ENCODE measurements at places on chromosomes 7 and 10.
A peak's percentile ranks its signal among the peaks of the same experiment; 100 is the strongest.

- DNase-seq = peak; percentile 48
These were observed 76.3 kb upstream of the ABCB5 start for GRCh38 chr7:20539201-20539600.

GRCh38 chr10:52314822-52315552, 906 bp downstream of the DKK1 start:
- DNase-seq = no peak

GRCh38 chr7:46175221-46175620, 254.1 kb upstream of the IGFBP3 start:
- DNase-seq = no peak

DNA sequence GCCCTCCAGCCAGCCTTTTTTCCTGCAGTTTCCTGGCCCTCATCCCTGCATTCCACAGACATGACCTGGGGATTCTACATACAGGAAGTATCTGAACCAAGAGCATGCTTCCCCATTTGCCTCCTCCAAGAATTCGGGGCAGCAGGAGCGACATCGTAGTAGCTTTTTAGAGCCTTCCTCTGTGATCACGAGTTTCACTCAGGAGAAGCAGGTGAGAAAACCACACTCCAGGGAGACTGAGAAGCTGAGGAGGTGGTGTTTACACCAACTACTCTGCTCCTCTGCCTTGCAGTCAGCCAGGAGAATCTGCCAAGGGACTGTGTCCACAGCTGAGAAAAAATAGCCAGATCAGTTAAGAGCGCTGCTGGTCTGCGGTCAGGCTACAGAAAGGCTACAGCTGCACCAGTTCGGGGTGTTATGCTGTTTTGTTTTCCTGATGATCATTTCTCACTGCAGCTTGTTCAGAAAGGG, 54.1 kb downstream of the HSPA12A start:
- peak; percentile 27 for DNase-seq

GRCh38 chr7:98224701-98225181, 13.5 kb downstream of the BHLHA15 start:
- DNase-seq = no peak

DNA sequence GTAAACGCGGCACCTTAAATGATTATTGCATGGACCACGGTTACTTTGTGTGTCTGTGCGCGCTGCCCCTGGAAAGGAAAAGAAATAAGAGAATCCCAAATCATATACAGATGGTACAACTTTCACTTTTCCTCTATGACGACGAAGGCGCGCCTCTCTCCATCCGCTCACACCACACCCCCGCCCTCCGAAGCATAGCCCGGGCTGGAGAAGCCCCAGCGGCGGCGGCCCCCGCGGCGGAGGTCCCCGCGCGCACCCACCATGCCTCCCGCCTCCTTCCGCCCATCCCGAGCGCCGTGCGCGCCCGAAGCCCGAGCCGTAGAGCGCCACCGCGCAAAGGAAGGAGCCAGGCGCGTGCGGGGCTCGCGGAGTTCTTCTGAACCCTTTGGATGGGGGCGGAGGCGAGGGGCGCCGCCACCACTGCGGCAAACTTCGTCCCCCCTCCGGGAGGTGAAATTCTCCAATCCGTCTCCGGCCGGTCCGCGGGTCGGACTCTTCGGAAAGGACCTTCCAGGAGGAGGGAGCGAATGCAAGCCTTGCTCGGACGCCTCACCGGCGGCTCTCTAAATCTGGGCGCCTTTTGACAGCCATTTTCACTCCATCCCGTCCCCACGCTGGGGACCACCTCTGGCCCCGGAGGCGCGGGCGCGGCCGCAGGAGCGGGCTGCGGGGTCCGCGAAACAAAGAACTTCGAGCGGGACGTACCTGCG, 588 bp downstream of the GLI3 start:
- DNase-seq = peak; percentile 74

DNA sequence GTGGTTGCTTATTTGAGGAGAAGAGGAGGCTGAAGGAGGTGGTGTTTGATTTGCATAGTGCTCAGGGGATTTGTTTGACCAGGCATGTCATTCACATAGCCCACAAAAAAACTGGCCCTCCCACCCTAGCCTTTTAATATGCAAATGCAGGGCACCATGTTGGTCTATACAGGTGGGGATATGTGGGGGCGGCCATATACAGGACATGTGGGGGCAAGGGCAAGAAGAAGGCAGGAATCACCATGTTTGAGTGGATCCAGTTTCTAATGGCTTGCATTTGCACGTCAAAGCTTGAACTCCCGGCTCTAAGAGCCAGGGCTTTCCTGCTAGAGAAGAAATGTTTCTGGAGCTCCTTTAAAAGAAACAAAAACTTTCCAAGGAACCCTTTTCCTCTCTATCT, 541.0 kb downstream of the ZWINT start:
- DNase-seq = no peak

DNA sequence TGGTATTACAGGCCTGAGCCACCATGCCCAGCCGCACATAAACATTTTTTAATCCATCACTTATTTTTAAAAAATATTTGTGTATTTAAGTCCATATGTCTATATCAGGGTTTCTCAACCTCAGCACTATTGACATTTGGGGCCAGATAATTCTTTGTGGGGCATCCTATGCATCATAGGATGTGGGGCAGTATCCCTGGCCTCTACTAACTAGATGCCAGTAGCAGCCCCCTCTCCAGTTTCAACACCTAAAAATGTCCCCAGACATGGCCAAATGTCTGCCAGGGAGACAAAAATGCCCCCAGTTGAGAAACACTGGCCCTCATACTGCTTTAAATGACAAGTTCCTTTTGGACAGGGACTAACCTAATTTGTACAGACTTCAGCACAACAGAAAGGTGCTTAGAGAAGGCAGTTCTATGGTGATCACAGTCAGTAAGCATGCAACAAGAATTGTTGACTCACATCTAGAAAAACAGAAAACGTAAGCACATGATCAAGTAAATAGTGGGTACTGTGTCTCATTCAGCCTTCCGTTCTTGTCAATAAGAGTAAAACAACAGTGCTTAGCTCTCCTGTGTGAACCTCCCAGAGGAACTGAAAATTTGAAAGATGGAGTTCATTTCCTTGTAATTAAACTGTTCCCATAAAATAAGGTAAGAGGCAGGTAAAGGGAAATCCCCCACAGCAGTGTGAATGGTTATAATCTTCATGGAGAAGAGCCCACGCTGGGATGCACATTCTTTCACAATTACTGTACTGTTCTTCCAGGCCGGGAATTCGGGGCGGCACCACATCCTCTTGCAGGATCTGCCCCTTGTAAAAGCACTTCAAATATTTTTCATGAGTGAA, 17.3 kb upstream of the ADRB1 start:
- DNase-seq = peak; percentile 86

DNA sequence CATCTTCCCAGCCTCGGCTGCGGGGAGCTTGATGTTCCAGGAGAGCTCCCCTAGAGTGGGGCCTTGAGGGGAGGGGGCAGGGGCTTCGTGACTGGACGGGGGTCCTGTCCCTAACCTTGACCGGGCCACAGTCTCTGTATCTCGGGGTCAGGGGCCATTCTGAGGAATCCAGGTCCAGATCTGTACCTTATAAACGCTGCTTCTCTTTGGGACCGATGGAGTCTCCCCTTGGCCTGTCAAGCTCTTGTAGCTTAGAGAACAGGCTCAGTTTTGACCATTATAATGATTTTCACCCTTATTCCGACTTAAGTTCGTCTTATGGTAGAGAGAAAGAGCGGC, 831 bp downstream of the ZKSCAN5 start:
- no peak for DNase-seq

DNA sequence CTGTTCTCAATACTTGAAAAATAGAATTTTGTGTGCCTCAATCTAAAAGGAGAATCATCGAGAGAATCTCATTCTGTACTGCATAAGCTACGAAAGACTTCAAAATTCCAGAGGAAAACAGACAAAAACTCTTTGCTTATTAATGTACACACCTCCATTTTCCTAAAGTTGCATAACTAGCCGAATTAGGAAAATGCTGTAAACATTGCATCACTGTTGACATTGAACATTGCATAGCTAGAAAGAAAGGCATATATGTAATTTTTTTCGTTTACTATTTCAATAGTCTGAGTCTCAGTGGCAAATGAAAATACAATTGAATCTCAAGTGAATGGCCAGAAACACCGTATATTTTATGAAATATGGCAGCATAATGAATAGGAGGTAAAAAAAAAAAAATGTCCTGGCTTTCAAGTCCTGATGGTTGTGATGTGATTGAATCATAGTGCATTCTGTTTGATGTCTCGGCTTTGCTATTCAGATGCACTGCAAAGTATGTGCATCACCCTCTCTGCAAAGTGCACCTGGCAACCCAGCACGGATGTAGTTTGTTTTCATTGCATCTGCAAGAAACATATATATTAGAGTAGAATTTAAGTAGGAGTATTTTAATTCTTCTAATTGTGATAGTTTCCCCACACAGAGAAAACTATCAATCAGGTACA, 196.7 kb downstream of the VTI1A start:
- no peak for DNase-seq

DNA sequence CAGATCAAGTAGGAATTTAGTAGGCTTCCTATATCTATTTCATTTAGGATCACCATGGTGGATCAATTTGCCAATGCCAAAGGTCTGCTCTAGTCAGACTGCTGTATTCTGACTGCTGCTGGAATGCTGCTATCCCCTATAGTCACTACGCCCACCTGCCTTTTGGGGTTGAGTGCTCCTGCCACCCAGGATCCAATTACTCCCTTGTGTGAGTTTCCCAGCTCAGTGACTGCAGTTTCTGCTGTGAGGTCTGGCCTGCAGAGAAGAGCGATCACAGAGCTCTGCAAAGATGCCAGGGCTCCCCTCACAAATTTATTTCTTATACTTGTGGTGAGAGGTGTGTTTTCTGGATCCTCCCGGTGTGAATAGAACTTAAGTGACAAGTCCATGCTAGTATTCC, 88.1 kb upstream of the FOXI2 start:
- no peak for DNase-seq

- DNase-seq = no peak
These were observed 267.5 kb upstream of the SP4 start for GRCh38 chr7:21160401-21160800.

GRCh38 chr7:82678259-82678658, 234.7 kb upstream of the CACNA2D1 start:
- DNase-seq = no peak

- DNase-seq = no peak
These were observed 58.3 kb upstream of the PPP1R3C start for GRCh38 chr10:91690996-91691676.

GRCh38 chr7:94655126-94655847, 646 bp downstream of the SGCE start:
- DNase-seq = peak; percentile 64

GRCh38 chr7:157824011-157824818, 487.4 kb downstream of the DNAJB6 start:
- no peak for DNase-seq

- no peak for DNase-seq
These were observed 138.4 kb downstream of the PLXDC2 start for GRCh38 chr10:19954601-19955000.

DNA sequence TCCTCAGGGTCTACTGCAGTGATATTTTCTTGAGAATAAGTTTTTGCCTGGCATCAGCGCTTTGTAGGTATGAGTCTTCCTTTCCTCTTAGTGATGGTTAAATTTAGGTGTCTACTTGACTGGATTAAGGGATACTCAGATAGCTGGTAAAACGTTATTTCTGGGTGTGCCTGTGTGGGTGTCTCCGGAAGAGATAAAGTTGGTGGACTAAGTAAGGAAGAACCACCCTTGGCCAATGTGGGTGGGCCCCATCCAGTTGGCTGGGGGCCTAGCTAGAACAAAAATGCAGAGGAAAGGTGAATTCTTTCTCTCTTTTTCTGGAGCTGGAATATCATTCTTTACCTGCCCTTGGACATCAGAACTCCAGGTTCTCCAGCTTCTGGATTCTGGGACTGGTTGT, 138.8 kb downstream of the ADCYAP1R1 start:
- DNase-seq = no peak

DNA sequence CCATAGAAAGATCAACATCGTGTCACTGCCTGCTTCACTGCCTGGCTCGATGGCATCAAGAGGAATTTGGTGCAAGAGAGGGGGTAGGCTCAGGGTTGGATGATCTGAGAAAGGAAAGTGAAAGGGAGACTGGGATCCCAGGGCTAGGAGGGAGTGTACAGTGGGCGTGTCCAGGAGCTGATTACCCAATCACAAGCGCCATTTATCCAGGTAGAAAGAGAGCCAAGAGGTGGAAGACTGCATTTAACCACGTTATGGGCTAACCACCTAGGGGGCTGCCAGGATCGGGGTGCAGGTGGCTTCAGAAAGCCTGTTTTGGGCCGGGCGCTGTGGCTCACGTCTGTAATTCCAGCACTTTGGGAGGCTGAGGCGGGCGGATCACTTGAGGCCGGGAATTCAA, 10.3 kb downstream of the PODXL start:
- peak; percentile 41 for DNase-seq

DNA sequence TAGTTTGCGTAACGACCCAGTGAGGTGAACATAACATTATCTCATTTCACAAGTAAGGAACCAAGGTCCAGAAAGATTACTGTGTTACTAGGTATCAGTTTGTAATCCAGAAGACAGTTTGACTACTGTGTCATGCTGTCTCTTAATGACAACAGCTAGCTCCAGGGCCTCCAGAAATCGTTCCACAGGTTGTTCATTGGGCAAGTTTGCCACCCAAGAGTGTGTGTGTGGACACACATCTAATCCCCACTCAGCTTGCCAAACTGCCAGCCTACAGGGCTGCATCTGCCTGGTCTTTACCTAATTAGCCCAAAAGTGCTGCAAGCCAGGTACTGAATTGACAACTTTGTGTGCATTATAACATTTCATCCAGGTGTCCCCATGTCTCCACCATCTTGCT, 27.9 kb upstream of the SLC16A12 start:
- DNase-seq = no peak

- DNase-seq = no peak
These were observed 115.7 kb downstream of the CACNA2D1 start for GRCh38 chr7:82327898-82328297.

- no peak for DNase-seq
These were observed 355.5 kb downstream of the GLRX3 start for GRCh38 chr10:130491693-130492050.

DNA sequence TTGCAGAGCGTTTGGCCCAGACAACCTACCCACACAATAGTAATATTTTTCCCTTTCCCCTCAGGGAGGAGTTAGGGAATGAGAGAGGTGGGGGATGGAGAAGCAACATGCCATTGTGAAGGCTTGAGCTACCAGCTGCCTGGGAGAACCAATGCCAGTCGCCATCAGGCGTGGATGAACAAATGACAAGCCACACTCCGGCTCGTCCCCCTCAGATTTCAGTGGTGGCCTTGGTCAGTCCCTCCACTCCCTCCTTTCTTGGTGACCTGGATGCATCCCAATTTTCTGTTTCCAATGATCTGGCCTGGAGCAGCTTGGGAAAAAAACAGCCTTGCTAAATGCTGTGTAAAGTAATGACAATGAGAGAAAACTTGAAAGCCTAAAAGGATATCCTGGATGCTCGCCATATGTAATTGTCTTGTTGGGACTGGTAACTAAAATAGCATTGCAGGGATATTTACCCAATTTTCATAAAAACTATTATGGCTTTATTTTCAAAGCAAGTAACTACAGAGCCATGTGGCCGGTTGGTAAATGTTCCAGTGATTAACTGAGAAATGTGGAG, 110.7 kb downstream of the ICA1 start:
- no peak for DNase-seq

- DNase-seq = no peak
These were observed 211.9 kb upstream of the GLI3 start for GRCh38 chr7:42448901-42449300.

GRCh38 chr7:106514881-106515280, 146.1 kb downstream of the CCDC71L start:
- no peak for DNase-seq

Measured in ACHN (cell line).